ENCODE measurements at places on chromosomes 5 and 9.

GRCh38 chr9:82263619-82264018 is 275.0 kb downstream of the SPATA31D1 start:
- no peak for DNase-seq

GRCh38 chr5:2746561-2747032 is 4.9 kb downstream of the IRX2 start:
- no peak for DNase-seq

- no peak for DNase-seq
Observed at GRCh38 chr5:125411071-125411743, 664.8 kb upstream of the ZNF608 start.

GRCh38 chr5:69300537-69301203 is 31.9 kb downstream of the CCDC125 start:
- DNase-seq = no peak

- no peak for DNase-seq
Observed at GRCh38 chr5:11143456-11144267, 382.6 kb upstream of the DAP start.

GRCh38 chr5:32909207-32909606 is 198.1 kb downstream of the NPR3 start:
- no peak for DNase-seq

- DNase-seq = no peak
Observed at GRCh38 chr5:96657068-96657467, 5.1 kb upstream of the CAST start.

GRCh38 chr9:131469356-131469755 is 33.4 kb upstream of the POMT1 start:
- no peak for DNase-seq

DNA sequence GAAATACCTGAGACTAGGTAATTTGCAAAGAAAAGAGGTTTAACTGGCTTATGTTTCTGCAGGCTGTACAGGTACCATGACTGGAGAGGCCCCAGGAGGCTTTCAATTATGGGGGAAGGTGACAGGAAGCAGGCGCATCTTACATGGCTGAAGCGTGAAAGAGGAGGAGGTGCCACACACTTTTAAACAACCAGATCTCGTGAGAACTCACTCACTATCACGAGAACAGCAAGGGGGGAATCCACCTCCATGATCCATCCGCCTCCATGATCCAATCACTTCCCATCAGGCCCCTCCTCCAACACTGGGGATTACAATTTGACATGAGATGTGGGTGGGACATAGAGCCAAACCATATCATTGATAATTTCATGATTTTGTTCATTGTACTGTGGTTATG is 2.5 kb upstream of the MED27 start:
- DNase-seq = no peak

DNA sequence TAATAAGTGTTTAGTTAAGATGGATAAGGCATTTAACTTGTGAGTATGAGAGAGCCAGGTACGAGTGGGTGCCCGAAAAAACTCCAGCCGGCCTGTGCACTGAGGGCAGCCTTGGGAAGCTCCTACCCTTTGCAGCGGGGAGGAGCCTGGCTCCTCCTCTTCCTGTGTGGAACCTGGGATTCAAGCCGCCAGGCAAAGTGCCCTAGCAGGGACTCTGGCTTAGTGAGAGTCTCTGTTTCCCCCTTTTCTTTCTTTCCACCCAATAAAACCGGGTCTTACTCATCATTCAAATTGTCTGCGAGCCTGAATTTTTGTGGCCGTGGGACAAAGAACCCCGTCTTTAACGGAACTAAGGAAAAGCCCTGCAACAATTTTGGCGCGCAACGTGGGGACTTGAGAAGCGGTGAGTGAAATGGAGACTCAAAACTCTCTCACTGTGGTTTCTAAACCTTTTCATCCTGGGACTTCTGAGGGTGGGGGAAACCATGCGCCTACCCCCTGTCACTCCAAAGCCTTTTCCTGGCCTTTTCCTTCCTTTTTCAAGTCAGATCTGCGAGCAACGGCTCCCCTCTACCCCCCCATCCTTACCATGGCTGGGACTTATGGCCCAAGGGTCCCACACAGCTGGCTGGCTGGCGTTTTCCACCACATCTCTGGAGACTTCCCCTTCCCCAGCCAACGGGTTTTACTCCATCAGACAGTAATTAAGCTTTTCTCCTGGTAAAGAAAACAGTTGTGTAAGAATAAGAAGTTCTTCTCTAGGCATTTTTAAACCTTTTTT is 535.7 kb upstream of the ACO1 start:
- no peak for DNase-seq

DNA sequence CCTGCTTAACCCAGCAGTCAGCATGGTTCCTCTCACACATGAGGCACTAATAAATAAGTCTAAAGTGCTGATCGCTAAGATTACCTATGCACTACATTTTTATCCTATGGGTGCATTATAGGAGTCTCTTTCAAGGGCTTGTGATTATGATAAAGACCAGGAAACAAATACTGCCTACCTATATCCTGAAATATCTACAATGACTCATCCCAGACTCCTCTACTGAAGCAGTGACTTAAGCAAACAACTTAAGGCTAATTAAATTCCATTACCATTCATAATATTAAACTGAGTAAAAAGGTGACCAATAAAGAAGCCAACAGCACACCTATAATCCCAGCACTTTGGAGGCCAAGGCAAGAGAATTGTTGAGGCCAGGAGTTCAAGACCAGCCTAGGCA is 338.4 kb downstream of the DNAH5 start:
- DNase-seq = no peak

All from T-helper 2 cell (primary cell).